ENCODE measurements at places on chromosomes 7 and 10.

DNA sequence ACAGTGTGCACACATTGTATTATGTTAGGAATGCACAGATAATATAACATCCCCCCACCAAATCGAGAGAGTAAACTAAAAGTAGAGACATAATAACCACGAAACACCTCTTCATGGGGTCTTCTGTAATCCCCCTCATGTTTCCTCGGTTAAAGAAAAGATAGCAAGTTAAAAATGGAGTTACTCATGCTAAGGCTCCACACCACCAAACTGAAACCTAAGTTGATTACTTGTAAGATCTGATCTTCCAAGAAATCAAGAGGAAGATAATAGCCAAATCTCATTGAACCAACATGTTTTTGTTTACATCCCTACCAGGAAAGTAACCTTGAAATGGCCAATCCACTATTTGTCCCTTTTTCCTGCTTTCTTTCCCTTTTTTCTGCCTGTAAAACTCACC, 11.7 kb upstream of the ETV1 start:
- no peak for DNase-seq

DNA sequence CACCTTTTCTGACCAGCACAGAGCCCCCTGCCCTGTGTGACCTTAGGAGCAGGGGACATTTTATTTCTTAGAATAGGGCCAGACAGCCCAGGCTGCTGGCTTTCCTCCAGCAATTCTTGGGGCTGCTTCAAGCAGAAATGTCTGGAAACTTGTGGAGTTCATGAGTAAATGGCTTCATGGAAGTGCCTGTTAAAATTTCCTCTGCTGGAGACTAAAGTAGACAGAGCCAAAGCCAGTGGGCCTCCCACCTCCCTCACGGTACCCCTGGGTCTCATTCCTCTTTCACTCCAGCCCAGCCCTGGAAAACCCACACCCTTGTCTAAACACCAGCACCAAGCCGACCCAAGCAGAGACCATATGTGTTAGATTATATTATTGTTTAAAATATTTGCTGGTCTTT, 505.5 kb upstream of the ZMIZ1 start:
- DNase-seq: no peak

DNA sequence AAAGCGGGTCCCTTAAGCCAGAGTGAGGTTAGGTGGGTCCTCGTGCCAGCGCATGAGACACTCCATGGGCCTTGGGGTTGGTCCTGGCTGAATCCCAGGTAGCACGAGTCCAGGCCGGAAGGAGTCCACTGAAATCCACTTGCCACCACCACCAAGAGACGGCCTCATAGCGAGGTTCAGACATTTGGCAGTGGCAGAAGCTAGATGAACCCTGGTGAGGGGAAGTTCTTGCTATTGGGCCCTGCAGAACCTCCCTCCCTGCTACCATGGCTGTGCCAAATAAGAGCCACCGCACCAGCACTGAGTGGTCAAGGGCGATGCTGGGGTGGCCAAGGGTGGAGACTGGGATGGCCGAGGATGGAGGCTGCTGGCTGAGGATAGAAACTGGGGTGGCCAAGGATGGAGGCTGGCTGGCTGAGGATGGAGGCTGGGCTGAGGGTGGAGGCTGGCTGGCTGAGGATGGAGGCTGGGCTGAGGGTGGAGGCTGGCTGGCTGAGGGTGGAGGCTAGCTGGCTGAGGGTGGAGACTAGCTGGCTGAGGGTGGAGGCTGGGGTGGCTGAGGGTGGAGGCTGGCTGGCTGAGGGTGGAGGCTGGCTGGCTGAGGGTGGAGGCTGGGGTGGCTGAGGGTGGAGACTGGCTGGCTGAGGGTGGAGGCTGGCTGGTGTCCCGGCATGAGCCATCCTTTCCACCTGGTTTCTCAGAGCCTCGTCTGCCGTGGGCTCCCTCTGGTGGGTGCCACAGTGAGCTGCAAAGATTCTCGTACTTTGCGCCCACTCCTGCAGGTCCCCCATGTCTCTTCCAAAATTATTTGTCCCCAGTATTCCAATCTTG, 88.2 kb downstream of the ELFN1 start:
- DNase-seq: no peak

DNA sequence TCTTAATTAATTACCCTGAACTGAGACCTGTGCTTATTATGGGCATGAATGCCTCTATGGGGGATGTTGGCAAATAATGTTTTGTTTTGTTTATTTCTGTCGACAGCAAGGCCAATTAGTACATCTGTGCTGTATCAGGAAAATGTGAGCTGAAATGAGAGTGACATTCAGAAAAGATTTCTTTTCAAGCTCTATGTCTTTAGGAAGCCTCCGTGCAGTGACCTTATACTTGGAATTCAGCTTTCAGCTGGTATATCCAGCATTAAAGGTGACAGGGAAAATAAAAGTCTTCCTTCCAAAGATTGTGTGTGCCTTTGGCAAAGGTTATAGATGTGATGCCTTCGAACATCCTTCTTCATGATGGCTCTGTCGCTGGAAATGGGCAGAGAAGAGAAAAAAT, 1061.1 kb downstream of the SORCS3 start:
- no peak for DNase-seq

- DNase-seq: no peak
Observed at GRCh38 chr10:60980997-60981396, 37.0 kb upstream of the RHOBTB1 start.

DNA sequence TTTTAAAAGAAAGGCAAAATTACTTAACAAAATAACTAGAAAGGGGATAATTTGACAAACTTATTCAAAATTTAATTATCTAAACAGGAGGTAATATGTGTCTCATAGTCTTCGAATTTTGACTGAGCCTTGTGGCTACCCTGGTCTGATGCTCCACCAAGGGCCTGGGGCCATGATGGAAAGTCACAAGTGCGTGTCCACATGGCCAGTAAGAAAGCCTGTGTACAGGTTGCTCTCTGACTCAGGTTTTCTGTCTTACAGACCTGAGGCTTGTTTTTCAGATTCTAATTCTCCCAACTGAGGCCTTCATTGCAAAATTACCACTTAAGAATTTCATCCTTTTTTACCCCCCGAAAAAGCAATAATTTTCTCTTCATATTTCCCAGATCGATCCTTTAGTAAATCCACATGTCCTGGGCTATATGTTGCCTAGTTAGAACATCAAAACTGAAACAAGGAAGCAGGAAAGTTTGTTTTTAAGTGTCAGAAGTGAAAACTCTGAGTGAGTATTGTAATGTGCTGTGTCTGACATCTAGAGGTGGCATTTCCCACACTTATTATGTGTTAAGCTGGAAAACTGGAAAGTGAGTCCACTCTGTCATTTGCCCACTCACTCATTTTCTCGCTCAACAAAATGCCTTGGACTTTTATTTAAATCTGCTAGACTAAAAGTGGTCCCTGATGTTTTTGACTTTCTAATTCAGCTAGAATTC, 10.0 kb downstream of the CYP3A43 start:
- no peak for DNase-seq

GRCh38 chr7:82715344-82715743, 271.8 kb upstream of the CACNA2D1 start:
- no peak for DNase-seq

DNA sequence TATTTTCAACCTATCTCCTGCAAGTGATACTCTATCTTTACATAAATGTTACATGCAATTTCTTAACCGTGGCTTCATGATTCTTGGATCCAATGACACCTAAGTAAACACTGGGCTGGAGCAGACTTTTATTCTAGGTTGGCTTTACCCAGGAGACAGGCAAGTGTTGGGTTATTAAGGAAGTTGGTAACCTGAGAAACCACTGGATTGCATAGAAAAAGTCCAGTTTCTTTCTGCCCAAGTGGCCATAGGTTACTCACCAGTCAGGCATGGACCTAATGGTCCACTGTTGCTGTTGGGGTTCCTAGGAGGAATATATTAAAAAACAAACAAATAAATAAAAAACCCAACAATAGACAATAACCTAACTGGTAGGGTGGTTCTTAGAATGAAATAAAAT, 112.8 kb downstream of the SEMA3D start:
- no peak for DNase-seq

- DNase-seq: no peak
Observed at GRCh38 chr10:103145860-103146466, 47.1 kb downstream of the NT5C2 start.

DNA sequence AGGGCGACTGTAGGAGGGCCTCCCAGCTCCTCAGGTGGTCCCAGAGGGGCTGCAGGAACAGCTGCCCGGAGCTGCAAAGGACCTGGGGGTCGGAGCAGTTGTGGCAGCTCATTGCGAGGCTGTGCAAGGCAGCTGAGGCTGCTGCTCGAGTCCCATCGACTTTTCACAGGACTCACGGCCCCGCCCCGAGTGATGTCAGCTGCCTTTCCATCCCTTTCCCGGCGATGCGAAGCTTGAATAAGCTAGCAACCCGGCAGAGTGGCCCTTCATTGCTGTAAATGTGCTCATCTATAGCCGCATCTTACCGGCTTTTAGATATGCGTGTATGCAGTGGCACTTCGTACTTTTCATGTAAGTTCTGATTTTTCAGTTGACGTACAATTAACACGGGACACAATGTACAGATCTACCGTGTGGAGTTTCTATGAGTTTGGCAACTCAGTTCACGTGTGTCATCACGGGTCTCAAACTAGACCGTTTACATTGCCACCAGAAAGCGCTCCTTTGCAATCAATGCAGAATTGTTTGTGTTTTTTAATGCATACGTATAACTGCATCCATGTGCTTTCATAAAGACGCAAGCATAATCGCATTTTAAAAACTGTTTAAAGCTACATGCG, at the start of gene CH25H:
Gene CH25H (minus strand): TSS at position 137 of the 620 bp plus-strand sequence. CDS start 25 bp downstream, at position 112.
- DNase-seq: peak; percentile 59

DNA sequence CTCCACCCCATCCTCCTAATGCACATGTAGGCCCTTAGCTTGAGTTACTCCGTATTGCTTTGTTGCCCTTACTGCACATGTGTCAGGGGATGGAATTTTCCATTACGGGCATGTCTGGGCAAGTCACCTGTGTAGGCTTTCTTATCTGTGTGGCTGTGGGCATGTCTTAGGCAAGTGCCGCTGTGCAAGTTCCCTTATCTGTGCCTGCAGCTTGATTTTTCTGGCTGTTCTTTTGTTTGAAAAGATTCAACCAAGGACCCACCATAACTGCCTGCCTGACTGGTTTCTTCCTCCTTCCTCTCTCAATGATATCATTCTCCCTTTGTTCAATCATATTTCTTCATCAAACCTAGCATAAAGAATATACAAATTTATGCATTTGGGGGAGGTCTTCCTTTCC, 88.5 kb downstream of the AKR1D1 start:
- no peak for DNase-seq

DNA sequence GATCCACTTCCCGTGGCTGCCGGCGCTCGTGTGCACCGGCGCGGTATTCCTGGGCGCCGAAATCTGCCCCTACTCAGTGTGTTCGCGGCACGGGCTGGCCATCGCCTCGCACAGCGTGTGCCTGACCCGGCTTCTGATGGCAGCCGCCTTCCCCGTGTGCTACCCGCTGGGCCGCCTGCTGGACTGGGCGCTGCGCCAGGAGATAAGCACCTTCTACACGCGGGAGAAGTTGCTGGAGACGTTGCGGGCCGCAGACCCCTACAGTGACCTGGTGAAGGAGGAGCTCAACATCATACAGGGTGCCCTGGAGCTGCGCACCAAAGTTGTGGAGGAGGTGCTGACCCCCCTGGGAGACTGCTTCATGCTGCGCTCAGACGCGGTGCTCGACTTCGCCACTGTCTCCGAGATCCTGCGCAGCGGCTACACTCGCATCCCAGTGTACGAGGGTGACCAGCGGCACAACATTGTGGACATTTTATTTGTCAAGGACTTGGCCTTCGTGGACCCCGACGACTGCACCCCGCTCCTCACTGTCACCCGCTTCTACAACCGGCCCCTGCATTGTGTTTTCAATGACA, 1.3 kb downstream of the CNNM1 start:
- DNase-seq: no peak

Measured in nucleus accumbens (tissue), 56 donors.